Aorta (tissue), 5 donors: ENCODE measurements at places on chromosomes 5 and 9.

DNA sequence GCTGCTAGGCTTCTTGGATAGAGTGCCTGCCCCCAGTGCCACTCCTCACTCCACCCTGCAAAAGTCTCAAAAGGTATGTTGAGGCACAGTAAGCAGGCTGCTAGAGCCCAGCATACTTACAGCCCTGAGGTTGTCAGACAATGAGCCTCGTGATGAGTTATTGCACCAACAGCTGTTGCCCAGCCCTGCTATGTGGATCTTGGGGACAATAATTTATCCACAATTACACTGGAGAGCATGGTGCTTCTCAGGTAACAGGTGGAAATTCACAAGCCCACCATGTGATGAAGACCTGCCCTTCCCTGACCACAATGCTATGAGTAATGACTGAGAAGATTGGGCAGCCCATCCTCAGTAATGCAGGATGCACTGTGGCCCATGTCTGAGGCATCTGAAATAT is 36.5 kb downstream of the KCNIP1 start:
- DNase-seq = no peak

DNA sequence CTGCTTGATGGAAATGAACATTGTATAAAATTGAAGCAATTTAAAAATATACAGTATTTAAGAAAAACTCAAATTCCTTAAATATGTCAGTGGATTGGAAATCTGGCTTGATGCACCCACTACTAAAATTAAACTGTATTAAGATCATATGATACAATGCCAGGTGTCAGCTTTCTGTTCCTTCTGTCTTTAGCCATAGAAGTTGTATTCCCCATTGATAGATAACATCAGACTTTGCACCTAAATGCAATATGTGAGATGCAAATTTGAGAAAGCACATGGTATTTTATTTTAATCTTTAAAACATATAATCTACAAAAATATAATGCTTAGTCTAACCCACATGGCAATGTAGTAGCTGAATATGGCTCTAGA is 697.4 kb upstream of the WWC1 start:
- DNase-seq = no peak

DNA sequence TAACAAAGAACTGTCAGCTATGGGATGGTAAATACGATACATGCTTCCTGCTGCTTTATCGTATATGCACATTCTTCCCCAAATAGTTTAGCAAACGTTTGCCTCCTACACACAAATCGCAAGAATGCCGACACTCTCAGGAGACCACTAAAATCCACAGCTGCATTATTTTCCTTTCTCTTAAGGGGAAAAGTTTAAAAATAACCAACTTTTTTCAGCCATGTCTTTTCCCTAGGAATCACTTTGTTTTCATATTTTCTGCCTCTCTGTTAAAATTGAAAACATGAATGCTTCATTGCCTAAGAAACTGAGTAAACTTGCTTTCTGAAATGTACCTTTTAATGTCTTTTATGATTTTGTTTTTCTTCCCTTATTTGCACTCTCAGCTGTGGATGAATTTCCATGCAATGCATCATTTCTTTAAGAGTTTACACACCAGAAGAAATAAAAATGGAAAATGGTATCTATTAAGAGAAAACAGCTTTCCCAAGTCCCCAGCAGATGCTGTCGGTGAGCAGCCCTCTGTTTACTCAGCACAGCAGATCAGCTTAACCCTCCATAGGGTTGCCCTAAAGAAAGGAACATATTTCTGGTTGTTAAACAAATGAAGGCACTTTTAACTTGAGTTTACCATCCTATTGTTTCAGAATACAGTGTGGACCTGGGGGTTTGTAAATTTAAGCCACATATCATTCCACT is 66.2 kb downstream of the IZUMO3 start:
- no peak for DNase-seq

DNA sequence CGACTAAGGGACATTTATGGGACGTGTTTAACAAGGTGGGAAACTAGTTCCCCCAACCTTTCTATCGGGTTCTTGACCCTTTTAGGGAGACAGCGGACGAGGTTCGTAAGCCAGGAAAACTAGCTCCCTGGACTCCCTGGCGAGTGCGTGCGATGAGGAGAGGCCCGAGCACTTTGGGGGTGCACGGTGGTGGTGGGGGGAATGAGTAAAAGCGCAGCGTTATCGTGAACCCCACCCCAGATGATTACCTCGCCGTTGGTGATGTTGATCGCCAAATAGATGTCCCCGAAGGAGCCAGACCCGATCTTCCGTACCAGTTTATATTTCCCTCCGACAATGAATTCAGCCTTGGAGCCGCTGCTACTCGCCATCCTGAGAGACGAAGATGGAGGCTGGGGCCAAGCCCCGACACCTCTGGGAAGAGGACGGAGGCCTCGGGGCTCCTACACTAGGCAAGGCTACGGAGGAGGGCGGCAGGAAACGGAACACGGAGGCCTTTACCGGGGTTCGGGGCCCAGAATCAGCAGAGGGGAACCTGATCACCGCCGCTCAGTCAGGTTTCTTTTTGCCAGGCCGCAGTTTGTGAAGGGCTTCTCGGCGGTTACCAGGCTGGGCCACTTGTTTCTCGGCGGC is 529 bp downstream of the CSNK1A1 start:
- DNase-seq = peak; percentile 62

- no peak for DNase-seq
Observed at GRCh38 chr9:93967020-93967803, 12.1 kb upstream of the BARX1 start.
